ENCODE measurements at places on chromosomes 2 and 18.

- DNase-seq = no peak
These were observed 167.6 kb upstream of the ID2 start for GRCh38 chr2:8514274-8514662.

DNA sequence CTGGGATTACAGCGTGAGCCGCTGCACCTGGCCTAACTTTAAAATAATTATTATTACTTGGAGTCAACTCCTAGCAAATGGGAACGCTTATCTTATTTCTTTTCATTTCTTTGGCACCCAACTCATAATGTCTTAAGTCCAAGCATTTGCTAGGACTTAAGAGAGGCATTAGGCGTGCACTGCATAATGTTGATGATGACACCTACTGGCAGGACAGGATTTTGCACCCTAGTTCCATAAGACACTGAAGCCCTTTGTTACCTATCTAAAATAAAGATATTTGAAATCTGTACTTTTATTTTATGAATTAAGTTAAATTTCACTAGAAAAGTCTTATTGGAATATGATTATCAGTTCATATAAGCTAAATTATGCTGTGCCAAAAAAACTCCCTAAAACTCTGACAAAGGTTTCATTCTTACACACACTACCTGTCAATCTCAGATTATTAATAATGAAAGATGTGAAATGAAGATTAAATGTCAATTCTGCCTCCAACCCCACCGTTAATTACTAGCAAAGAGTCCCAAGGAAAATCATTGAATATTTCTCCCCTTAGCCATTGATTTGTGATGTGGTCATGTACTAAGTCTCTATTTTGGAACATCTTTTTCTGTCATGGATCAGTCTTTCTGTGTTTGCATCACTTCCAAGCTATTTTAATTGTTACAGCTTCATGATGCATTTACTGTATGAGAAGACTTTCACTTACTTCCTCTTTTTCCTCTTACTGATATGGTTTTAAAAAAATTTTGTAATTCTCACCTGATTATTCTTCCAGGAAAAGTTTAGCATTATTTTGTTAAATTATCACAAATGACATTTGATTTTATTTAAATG, 12.7 kb upstream of the CDH2 start:
- no peak for DNase-seq

- no peak for DNase-seq
These were observed 998 bp upstream of the SLC66A3 start for GRCh38 chr2:11154016-11154922.

DNA sequence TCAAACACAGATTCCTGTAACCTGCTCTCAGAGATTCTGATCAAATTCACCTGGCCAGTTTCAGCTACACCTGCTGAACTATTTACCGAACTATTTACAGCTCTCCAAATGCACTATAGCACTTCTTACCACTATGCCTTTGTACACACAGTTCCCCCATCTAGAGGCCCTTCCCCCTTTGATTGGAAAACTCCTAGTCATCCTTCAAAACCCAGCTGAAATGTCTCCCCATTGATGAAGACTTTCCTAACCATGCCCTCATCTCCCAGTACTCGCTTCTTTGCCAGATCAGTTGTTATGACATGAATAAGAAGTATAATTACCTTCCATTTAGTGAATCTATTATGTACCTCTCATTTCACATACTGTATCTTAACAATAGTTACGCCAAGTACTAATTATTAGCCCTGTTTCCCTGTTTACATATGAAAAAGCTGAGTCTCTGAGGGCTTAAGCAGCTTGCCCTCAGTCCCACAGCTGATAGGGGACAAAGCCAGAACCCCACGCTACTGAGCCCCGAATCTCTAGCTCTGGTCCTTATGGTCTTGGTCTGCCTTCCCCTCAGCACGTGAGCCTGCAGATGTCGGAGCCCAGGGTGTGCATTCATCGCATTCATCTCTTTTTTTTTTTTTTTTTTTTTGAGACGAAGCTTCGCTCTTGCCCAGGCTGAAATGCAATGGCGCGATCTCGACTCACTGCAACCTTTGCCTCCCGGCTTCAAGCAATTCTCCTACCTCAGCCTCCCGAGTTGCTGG, 64.7 kb upstream of the ASAP2 start:
- no peak for DNase-seq

- no peak for DNase-seq
These were observed 288.8 kb upstream of the SIX3 start for GRCh38 chr2:44652701-44653100.

DNA sequence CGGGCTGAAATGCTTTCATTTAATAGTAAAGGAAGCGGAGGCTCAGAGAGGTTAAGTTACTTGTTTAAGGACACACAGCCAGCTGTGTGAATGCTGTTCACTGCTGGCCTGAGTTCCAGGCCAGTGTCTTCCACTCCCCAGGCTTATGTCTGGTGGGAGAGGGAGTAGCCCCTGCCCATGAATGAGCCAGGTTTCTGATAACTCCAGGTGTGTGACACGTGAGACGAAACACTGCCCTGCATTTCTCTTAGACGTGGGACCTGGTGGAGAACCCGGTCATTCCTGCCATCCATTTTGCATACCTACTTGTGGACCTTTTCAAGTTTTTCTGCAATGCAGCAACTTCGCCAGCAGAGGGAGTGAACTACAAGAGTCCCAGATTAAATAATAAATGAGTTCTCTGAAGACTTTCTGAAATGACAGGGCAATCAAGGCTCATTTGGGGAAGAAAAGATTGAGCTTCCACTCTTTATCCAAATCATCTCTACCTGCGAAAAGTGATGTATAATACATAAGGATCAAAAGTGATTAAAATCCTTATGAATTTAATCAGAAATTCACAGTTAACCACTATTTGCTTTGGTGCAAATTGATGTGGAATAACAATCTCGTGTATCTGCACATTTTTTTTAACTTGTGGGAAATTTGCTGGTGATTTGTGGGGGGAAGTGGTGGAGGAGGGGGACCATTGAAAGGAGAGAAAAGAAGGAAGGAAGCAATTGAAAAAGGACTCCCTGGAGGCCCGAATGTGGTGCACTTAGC, 79.4 kb upstream of the ASB18 start:
- peak; percentile 25 for DNase-seq

DNA sequence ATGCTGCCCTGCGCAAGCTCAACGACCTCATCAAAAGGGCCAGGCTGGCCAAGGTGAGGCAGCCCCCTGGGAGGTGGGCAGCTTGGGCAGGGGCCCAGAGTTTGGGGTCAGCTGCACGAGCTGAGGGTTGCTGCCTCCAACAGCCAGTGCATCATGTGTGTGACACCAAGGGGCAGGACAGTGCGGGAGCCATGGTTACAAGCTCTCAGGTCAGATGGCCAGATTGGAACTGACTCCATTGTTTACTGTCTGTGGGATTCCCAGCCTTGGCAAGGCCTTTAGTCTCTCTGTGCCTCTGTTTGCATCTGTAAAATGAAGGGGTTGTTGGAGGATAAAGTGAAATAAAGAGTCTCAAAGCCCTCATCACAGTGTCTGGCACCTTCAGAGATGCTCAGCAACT, 26.9 kb downstream of the EHD3 start:
- no peak for DNase-seq

GRCh38 chr2:181106789-181107627, 126.6 kb downstream of the UBE2E3 start:
- no peak for DNase-seq

GRCh38 chr2:207073412-207073800, 92.3 kb downstream of the KLF7 start:
- DNase-seq = no peak

- peak; percentile 74 for DNase-seq
These were observed at the start of gene CD28 for GRCh38 chr2:203706403-203706802. TSS of gene CD28 (plus strand) at chr2:203706639. CDS start at chr2:203706697, 58 bp downstream.

DNA sequence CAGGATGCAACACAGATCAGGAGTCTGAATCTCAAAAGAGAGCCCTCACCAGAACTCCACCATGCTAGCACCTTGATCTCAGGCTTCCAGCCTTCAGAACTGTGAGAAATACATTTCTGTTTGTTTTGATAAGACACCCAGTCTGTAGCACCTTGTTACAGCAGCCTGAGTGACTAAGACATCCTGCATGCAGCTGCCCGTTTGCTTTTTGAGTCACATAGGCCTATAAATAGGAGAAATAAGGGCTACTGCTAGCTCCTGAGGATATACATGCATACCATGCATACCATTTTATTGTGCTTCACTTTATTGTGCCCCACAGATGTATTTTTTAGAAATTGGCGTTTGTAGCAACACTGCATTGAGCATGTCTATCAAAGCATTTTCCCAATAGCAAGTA, 337.8 kb downstream of the CDH2 start:
- DNase-seq = no peak

DNA sequence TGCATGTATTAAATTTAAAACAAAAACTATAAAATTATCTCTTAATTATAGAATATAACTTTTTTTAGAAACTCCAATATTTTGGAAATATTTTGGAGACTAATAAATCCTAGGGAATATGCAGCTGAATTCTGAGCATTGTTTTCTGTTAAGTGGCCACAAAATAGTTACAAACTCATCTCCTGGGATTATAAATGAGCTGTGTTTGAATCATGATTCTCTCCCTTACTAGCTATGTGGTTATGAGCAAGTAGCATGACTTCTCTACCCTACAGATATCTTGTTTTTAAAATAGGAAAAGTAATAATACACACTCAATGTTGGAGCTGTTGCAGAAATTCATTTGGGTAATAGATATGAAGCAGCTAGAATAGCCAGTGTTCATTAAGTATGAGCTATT, 137.9 kb upstream of the ITGA4 start:
- DNase-seq = no peak

DNA sequence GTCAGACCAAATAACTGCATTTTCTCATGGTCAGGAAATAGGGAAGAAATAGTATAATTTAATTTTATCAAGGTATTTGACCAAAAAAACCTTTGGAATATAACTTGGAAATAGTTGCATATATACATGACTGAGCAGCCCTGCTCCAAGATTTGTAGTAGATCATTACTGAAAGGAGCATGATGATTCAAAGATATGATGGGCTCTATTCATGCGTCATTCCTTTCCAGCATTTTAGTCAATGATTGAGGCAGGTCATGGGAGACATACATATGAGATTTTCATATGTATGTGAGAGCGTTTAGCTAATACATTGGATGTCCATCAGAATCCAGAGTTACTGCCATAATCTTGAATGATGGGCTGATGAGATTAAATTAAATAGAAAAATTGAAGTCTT, 74.5 kb downstream of the CAB39 start:
- no peak for DNase-seq

DNA sequence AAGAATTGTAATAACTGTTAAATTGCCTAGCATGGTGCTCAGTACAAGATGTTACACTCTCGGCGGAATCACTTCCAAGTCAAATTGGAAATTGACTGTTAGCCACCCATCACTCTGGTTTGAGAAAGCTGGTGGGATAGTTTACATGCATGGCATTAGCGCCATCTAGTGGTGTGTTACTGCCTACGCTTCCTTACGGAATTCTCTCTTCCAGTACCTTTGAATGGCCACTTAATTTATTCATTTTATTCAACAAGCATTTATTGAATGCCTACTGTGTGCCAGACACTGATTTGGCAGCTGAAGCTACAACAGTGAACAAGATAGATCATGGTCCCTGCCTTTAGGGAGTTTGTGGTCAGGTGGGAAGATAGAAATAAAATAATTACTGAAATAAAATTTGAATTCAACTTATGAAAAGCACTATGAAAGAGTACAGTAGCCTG, 171.2 kb downstream of the TMEM247 start:
- peak; percentile 61 for DNase-seq

DNA sequence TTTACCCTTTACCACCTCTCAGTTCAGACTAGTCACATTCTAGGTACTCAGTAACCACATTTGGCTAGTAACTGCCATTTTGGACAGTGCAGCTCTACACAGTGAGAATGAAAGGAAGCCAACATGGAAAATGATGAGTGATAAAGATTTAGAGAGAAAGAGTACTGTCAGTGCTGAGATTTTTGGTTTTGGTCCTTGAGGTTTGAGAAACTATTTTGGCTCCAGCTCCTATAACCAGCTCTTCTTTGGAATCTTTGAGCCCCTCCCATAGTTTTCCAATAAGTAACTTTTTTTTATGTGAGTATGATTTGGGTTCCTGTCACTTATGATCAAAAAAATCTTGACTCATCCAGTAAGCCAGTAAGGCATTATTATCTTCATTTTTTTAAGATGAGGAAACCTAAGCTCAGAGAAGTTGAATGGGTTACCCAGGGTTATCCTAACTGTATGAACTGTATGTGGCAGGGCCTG, 173.0 kb downstream of the BABAM2 start:
- DNase-seq = no peak

- DNase-seq = no peak
These were observed 176.3 kb upstream of the GLI2 start for GRCh38 chr2:120559401-120559800.

DNA sequence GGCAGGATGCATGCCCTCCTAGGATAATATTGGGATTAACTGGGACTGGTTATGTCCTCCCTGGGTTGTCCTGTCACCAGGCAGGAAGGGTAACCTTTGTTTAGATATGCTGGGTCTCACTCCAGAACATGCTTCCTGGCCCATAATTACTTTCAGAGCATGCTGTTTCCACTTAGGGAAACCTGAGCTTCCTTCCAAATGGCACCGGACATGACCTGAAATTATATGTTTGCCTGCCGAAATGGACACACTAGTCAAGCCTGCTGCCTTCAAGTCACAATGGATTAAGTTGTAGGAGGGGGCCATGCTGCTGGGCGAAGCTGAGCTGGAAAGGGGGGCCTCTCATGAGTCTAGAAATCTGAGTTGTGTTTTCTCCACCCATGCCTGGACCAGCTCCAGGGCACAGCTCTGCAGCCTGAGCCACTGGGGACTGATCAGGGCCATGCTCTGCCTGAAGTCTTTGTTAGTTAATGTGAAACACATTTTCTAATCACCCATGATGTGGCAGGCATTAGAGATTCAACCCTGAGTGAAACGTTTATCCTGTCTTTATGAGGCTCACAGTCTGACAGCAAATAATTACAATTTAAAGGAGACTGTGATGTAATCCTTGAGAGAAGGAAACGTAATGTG, 273.3 kb downstream of the TNS1 start:
- no peak for DNase-seq

GRCh38 chr2:30717081-30717650, 90.1 kb downstream of the CAPN13 start:
- no peak for DNase-seq

DNA sequence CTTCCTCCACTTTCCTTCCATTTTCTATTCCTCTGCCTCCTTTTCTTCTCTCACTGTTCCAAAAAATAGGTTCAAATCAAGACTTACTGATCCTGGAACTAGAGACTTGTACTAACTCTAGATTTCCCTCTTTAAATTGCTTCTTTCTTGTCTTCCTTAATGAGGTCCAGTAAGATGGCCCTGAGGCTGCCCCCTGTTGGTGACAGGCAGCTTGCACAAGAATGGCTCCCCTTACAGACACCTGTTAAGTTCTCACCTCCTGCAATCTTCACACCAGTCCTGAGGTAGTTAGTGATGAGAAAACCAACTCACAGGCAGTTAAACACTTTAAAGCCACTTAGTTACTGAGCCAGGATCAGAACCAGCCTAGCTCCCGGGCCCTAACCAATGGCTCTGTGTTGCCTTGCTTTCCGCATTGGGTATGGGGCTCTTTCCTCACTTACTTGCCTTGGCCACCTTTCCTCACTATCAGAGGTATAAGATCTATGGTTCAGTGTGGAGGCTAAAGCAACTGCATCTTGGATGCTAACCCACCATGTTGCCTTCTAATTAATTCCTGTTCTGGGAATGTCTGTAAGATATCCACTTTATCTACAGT, 130.6 kb downstream of the AKAIN1 start:
- peak; percentile 4 for DNase-seq

Measured in activated CD4-positive, alpha-beta T cell treated with anti-CD3 and anti-CD28 coated beads for 24 hours (primary cell).